ENCODE measurements at places on chromosomes 12 and 14.

DNA sequence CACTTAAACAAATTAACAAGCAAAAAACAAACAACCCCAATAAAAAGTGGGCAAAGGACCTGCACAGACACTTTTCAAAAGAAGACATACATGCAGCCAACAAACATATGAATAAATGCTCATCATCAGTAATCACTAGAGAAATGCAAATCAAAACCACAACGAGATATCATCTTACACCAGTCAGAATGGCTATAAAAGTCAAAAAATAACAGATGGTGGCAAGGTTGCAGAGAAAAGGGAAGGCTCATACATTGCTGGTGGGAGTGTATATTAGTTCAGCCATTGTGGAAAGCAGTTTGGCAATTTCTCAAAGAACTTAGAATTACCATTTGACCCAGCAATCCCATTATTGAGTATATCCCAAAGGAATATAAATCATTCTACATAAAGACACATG is 34.6 kb upstream of the NT5DC3 start:
- no peak for DNase-seq

- no peak for DNase-seq
Observed at GRCh38 chr14:104249706-104250105, 111.3 kb downstream of the KIF26A start.

DNA sequence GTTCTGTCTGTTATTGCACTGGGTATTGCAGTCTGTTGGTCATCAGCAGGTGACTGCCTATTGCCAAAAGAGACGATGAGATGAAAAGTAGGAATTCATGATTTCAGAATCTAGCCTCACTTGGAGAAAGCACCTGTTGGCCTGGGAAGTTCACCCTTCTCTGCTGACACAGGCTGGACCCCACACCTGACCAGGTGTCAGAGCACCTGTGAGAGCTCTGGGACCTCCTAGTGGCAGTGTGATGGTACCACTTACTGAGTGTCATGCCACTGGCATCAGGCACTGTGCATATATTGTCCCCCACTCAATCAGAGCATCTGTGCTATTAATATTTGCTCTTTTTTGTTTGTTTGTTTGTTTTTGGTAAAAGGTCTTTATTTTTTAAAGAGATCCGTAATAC is 68.0 kb downstream of the RASSF3 start:
- DNase-seq = no peak

DNA sequence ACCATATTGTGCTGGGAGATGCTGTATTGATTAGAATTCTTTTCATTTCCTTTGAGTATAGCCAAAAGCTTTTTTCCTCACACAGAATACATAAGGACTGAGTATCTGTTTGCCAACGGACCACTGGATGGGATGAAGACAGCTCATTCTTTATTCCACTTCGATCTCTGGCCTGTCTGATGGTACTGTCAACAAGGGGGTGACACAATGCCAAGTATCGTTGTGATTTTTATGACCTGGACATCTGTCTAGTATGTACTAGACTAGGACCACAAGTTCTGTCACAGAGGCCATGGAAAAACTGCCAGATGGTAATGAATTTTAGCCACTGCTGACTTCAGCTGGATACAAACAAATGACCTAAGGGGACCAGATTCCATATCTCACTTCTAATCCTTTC is 502.7 kb downstream of the SOX5 start:
- DNase-seq = no peak

GRCh38 chr14:89470401-89470800 is 53.4 kb upstream of the FOXN3 start:
- no peak for DNase-seq

GRCh38 chr14:88143810-88144209 is 138.9 kb downstream of the GPR65 start:
- DNase-seq = no peak

GRCh38 chr12:107320929-107321631 is 227.7 kb upstream of the CRY1 start:
- DNase-seq = peak; percentile 62

- no peak for DNase-seq
Observed at GRCh38 chr12:104505095-104505818, 48.5 kb downstream of the CHST11 start.

GRCh38 chr12:69905801-69906200 is 80.8 kb downstream of the MYRFL start:
- DNase-seq = no peak

DNA sequence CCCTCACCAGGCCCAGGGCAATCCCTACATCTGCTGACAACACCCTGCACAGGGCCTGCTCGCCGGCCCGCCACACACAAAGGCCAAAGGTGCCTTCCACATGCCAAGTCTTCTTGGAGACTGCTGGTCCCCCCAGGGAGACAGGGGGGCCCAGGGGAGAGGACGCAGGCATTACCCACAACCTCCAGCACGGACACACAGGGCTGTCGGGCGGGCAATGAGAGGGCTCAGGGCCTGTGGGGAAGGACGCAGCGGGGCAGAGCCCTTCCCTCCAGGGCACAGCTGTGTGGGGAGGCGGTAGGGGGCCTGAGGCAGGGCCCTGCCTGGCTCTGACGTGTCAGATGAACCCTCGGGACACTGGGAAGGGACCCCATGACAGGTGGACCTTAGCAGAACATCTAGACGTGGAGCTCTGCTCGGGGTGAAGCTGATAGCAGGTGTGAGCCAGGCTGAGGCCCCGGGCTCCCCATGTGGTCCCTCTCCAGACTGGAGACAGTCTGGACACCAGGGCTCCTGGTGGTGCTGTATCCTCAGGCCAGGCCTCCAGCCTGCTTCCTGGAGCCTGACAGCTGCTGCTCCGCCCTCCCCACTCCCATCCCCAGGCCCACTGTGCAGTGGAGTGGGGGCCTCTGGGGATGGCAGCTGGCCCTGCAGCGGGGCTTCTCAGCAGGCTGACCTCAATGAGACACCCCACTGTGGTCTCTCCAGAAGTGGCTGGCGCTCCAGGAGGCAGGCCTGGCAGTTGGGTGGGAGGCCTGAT is 31.6 kb upstream of the NUDT14 start:
- DNase-seq = no peak

DNA sequence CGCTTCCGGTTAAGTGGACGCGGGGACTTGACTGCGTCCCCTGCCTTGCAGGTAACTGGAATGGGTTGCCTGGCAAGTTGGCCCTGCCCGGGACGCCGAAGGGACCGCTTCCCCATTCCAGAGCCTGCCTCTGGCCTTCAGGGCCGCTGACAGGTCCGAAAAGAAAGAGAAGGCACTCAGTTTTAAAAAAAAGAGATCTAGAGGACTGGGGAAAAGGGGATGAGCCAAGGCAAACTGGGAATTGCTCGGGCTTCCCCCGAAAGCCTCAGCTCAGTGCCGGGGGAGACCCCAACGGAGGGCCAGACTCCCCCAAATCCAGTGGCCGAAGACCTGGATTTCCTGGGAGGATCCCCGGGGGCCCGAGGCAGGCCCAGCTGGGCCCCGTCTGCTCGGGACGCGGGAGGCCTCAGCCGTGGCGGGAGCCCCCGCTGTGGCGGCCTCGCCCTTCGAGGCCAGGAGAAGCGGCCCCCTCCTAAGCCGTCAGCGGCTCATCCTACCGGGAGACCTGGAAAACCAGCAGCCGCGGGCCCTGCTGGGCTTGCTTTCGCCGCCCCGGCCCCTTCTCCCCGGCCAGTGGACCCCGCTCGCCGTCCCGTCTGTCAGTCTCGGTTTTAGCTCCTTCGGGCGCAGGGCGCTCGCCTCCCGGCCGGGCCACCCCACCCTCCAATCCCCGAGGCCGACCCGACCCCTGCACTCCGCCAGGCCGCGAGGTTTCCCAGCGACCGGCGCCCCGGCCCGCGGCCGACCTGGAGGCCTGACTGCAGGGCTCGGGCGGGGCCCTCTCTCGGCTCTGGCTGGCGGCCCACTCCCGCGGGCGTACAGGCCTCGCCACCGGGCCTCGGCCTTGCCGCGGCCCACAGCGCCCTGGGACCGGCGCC is 12.5 kb downstream of the OTX2 start:
- DNase-seq = no peak

DNA sequence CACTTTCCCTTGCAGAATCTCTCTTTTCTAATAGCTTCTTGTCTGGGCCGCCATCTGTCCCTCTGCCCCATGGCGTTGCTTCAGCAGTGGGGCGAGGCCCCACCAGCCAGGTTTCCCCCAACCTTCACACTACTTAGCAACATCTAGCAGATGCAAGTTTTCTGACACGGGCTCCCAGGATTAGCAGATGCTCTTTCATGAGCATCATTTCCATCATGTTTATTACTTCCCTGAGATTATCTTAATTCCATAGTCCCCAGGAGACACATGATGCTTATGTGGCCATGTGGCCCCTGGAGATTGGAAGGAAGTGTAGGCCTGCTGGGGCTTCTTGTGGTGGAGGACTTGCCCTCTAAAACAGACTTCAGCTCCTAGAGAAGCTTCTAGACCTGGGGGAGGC is 102.0 kb upstream of the MYL2 start:
- no peak for DNase-seq

GRCh38 chr12:85779768-85780167 is 56.4 kb downstream of the RASSF9 start:
- no peak for DNase-seq

DNA sequence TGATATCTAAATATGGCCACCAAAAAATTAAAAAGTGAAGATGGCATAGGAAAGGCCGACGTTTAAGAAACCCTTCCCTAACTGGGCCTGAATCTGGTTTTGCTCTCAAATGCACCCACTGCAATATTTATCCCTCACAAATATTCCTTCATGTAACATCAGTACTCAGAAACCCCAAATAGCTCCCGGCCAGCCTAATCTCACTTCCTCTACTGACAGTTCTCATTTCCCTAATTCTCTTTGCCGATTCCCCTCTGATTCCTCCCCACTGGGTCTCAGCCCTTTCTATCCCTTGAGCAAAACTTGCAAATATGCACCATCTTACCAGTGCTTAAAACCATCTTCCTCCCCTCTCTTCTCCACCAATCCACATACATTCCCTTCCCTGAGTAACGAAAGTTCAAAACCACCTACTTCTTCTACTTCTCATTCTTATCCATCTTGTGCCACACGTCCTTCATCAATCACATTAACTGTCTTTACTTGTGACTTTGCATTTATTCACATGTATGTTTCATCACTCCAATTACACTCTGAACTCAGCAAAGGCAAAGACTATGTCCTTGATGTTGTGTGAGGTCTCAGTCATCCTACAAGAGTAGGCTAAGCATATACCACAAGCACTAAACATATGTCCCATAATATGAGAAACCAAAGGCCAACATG is 23.1 kb downstream of the KCNK10 start:
- DNase-seq = no peak

DNA sequence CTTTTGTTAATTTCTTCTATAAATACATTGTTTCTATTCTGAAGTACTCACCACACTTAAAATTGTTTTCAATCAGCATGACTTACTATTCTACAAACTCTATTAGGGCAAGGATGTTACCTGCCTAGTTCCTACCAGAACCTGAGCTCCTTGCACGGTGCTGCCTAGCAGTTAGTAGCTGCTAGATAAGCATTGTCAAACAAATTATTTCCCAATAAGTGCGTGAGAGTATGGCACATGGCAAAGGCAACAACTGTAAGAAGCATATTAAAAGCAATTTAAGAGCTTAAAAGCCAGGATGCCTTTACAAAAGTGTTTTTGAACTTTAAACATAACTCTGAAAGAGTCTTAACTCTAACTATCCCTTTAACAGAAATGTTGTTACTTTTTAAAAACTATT is 8.2 kb upstream of the LYZ start:
- no peak for DNase-seq

DNA sequence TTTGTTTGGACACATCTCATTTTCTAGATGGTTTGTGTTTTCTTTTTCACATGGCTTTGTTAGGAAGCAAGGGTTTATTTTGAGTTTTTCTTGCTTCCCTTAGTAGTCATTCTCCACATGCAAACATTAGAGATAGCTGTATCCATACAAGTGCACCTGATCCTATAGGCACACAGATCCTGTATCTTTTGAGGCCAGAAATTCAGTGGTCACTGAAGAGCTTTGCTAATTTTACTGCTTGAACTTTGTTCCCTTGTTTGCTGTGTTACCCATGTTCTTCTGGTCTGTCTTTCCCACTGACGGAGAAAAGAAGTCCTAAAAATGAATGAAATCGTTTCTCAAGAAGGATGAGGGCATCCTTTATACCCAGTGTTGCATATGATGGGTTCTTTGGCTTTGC is 14.7 kb downstream of the HMGA2 start:
- no peak for DNase-seq

- DNase-seq = no peak
Observed at GRCh38 chr14:68016255-68016914, 196.8 kb downstream of the RAD51B start.

GRCh38 chr12:111904446-111904975 is 62.5 kb downstream of the MAPKAPK5 start:
- no peak for DNase-seq

DNA sequence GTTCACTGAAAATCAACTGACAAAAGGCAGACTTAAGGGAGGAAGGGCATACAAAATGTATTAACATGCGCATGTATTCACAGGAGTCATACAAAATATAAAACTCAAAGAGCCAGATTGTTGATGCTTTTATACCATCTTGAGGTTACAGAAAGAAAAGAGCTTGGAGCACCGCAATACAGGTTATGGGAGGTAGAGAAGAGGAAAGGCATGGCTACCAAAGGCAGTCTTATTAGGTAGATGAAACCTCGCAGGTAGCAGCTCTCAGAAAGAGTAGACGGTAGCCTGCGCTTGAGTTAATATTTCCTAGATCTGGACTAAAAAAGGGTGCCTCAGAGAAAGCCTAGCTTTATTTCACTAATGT is 69.0 kb upstream of the DHRS4 start:
- DNase-seq = no peak

DNA sequence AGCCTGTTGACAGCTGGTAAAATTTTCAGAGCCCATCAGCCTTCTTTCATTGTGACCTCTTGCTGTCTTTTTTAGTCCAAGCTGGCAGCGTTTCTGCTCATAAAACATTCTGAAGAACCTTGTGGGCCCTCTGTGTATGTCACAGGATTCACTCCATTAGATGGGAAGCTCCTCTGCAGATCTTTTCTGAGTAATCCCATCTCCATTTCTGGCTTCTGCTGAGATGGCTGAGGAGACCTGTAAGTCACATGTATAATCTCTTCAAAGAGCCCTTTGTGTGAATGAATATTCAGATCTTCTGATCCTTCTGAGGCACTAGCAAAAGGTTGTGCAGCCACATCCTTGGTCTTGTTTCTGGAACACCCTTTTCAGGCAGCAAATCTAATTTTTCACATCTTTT is 2.8 kb downstream of the RXYLT1 start:
- no peak for DNase-seq

- no peak for DNase-seq
Observed at GRCh38 chr12:50090391-50090790, 5.2 kb downstream of the SMARCD1 start.

DNA sequence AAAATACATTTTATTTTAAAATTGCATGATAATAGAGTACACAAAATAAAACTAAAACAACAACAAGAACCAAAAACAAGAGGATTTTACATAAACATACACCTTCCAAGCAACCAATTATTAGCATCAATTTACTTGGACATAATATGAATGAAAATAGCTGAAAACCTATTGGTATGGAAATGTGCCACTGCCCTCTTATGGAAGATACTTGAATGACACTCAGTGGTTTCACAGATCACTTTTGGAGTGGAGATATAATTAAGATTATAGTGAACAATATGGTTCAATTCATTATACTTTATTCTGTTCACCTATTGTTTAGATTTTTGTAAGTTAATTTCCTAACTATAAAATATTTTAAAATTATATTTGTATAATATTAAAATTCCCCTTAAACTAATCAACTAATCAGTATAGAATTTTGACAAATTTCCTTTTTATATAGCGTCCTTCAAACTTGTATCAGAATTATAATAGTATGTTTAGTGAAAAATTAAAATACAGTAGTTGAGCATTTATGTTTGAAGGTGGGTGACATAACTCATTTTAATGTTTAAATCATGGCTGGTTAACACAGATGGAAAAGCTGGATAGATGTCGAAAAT is 70.1 kb downstream of the SLC6A15 start:
- no peak for DNase-seq

- DNase-seq = no peak
Observed at GRCh38 chr12:3247629-3248161, 170.5 kb downstream of the TSPAN9 start.
